NCI-H2081 (cell line): ENCODE measurements at places on chromosomes 1 and 21.

DNA sequence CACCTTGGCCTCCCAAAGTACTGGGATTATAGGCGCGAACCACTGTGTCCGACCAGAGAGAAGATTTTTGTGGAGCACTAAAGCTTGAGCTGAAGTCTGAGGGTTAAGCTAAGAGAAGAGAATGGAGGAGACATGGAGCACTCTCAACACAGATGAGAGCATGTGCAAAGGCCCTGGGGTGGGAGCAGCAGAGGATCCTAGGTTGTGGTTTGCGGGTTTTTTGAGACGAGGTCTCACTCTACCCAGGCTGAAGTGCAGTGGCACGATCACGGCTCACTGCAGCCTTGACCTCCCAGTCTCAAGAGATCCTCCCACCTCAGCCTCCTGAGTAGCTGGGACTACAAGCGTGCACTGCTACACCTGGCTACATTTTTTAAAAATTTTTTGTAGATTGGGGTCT is 30.5 kb downstream of the FBXO2 start:
- DNase-seq = no peak

DNA sequence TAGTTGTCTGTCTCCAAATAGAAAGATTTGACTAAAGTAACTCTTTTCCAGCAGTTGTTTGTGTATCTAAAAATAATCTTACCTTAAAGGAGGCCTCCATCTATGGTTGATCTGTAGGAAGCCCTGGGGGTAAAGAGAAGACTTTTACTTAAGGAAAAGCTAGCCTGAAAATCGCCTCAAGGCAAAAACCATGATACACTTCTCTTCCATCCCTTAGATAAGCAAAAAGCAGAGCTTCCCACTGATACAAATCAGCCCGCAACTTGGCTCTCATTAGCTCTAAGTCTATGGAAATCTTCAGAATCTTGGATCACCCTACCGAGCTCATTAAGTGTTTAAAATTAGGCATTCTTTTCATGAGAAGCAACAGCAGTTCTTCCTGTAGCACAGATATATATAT is 576.9 kb upstream of the PTBP2 start:
- no peak for DNase-seq

- no peak for DNase-seq
Observed at GRCh38 chr1:236850077-236850979, 55.2 kb downstream of the MTR start.

DNA sequence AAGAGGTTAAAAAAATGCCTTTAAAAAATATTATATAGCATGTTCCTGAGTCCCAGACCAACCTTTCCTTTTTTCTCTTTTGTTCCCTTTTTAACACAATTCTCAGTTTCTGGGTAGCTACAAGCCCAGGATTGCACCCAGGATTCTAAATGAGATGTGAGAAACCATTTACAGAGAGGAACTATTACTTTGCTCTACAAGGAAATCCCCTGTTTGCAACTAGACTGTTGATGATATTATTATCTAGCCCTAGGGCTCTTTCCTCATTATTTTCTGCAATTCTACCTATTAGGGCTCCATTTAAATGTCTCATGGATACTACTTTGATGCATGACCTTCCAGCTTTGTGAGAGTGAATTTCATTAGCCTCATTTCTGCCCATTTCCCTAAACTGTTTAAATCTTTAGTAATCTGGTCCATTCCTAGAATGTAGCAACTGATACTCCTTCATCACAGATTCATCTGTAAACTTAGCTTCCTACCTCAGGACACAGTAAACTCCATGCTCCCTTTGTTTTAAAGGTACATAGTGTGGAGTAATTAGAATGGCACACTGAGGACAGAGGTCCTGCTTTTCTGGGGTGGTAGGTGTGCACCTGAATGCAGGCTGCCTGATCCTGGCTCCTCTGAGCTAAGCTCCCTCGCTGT is 7.1 kb upstream of the KIF14 start:
- DNase-seq = no peak

DNA sequence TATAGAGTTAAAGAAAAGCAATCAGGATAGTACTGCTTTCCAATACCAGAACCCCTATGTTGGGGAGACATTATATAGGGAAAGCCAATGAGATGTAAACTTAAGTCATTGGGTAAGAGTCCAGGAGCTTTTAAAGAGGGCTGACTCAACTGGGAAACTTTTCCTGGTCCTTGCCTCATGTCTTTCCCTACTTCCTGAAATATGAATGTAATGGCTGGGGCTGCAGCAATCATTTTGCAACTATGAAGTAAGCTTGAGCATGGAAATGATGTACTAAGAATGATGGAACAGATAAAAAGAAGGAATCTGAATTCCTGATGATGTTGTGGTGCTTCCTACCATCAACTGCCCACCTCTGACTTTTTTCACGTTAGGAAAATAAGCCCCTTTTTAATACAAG is 55.7 kb downstream of the WDR3 start:
- no peak for DNase-seq

- DNase-seq = no peak
Observed at GRCh38 chr1:174058624-174059023, 36.5 kb upstream of the RC3H1 start.

GRCh38 chr1:115813727-115814126 is 27.2 kb downstream of the NHLH2 start:
- no peak for DNase-seq

DNA sequence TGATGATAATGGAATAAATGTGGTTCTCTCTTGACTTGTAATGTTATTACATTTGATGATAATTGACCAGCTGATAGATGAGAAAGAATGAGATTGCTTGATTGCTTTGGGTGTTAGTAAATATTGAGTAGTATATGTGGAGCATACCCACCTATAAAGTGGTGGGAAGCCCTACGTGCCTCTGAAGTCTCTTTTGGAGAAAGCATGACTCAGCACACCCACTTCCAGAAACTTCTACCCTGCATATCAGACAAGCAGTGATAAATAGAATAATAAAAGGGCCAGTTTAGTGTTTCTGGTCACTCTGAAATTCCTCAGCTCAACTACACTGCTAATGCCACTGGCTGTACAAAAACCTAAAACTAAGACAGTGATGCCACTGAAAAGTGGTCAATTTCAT is 288.8 kb downstream of the ZNF648 start:
- DNase-seq = no peak

DNA sequence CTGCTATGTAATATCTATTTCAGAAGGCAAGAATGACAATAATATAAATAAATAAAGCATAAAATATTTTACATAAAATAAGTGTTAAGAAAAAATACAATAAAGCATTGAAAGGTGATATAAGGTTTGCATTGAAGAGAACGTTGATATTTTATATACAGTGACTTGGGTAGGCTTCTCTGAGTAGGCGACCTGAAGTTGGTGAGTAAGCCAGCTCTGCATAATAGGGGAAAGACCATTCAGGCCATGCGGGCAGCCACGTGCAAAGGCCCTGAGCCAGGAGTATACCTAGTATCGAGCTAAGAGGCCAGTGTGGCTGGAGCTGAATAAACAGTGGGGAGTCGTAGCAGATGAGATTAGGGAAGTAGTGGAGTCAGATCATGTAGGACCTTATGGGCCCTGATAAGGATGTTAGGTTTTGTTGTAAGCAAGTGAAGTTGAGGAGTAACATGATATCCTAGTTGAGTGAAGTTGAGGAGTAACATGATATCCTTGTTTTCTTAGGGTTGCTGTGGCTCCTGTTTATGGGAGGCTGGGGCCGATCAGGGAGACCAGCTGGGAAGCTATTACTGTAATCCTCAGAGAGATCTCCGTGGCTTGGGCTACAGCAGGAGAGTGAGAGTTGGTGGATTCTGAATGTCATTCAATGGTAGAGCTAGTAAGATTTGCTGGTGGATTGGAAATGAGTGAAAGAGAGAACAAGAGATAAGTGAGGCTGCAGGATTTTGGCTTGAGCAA is 22.0 kb downstream of the KCNK1 start:
- DNase-seq = no peak

- no peak for DNase-seq
Observed at GRCh38 chr1:244231193-244231571, 180.1 kb downstream of the ZBTB18 start.

GRCh38 chr1:62070384-62071011 is 124.2 kb upstream of the L1TD1 start:
- DNase-seq = no peak

- DNase-seq = no peak
Observed at GRCh38 chr1:212037900-212038299, 2.4 kb downstream of the DTL start.

DNA sequence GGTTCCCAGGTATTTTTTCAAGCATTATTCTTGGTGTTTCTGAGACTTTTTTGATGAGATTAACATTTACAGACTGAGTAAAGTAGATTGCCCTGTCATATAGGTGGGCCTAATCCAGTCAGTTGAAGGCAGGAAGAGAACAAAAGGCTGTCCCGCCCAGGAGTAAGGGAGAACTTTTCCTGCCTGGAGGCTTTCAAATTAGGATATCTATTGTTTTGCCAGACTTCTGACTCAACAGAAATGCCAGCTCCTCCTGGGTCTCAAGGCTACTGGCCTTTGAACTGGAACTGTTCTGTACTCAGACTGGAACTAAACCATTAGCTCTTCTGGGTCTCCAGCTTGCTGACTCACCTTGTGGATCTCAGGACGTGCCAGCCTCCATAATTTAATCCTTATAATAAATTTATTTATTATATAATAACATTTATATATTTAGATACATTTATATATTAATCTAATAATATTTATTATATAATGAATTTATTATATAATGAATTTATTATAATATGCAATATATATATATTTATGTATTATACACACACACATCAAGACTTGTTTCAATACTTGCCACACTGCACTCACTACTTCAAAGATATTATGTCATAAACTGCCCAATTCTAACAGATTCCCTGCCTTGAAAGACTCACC is 510.8 kb upstream of the B3GALT2 start:
- no peak for DNase-seq

DNA sequence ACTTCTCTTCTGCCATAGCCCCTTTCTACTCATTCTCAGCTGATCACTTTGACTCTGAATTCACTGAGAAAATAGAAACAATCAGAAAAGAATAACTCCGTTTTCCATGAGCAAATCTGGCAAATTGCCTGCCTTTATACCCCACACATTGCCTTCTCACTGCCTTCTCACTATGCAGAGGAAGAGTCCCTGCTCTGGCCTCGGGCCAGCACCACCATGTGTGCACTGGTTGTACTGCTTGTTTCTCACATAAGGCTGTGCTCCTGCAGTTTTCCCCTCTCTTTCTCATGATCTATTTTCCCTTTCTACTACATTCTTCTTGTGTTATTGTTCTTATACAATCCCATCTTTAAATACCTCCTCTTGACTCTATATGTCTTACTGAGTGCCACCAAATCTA is 2.3 kb upstream of the HMGCS2 start:
- no peak for DNase-seq

DNA sequence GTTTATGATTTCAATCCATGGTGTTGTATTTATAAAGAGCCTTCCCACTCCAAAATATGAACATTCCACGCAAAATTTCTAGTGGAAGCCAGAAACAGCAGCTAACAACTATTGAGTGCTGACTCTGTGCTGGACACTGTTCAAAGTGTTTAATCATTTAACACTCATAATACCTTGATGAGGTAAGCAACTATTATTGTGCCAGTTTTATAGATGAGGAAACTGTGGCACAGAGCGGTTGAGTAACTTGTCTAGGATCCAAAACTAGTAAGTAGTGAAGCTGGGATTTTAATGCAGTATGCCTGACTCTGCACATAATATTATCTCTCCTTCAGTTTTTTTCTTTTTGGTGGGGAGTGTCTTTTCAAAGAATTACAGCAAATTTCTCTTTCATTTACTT is 228.3 kb downstream of the SLC35F3 start:
- DNase-seq = no peak

DNA sequence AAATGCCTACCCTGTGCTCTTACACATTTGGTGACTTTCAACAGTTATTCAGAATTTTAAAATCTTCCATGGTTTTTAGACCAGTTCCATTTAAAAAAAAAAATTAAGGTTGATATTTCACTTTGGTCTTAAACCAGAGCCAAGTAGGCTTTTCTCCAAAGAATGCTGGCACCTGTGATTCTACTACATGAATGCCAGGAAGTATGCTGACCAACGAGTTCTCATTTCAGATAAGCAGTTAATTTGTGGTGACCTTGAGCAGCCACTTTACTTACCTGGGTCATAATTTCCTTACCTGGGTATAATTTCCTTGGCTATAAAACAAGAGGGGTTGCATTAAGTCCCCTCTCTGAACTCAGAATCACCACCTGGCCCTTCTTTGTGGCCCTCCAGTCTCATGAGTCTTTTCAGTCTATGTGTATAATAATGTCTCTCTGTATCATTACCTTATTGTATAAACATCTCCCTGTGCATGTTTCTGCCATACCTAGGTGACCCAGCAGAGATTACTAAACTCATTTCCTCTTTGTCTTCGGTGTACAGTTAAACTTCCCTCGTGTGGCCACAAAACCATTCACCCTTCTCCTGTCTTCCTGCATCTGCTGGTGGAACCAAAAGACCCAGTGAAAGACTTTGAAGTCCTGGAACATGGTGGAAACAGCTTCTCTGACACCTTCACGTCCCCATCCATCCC is 139.1 kb upstream of the DPT start:
- no peak for DNase-seq
